Endothelial cell (in vitro differentiated cells): ENCODE measurements at places on chromosomes 7 and 10.
A peak's percentile ranks its signal among the peaks of the same experiment; 100 is the strongest.

DNA sequence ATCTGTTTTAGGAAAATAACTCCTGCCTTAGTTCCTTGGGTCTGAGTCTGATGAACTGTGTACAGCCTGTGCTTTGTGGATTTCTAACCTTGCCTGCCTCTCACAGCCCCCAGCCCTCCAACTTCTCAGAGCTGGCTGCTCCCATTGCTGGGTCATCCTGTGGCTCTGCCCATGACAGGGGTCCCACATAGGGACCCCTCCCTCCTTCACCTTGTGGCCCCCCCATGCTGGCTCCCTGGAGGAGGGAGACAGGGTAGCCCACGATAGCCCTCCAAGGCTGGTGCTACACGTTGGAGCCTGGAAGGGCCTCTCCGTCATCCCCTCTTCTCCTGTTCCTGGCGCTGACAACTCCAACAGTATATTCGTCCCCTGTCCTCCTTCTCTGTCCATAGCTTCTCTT, 2.8 kb upstream of the DENND2A start:
- H3K36me3 ChIP-seq, result peaks cover 9% of the 10 kb centered on the region
- H3K4me3 ChIP-seq, result peak overlapping the region; percentile 64
- H3K27ac ChIP-seq, result no peak overlapping the region

DNA sequence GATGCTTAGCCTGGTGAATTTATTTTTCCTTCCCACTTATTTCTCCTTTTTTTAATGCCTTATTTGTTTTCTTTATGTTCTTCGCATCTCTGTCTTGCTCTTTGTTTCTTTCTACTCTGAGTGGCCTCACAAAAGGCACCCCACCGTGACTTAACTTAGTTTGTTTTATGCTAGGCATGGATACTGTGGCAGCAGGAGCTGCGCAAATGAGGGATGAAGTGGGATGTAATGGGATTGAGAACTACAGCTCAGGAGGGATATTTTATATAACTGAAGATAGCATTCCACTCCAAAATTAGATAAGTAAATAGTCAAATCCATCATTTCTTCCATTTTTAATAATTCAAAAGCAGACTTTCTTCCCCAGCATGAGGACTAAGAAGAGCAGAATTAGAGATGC, 1.7 kb upstream of the CACNA2D1 start:
- no peaks in the 10 kb centered on the region for H3K36me3 ChIP-seq
- no peak for DNase-seq
- peaks cover 6% of the 10 kb centered on the region for H3K27me3 ChIP-seq
- no peak overlapping the region for H3K27ac ChIP-seq

DNA sequence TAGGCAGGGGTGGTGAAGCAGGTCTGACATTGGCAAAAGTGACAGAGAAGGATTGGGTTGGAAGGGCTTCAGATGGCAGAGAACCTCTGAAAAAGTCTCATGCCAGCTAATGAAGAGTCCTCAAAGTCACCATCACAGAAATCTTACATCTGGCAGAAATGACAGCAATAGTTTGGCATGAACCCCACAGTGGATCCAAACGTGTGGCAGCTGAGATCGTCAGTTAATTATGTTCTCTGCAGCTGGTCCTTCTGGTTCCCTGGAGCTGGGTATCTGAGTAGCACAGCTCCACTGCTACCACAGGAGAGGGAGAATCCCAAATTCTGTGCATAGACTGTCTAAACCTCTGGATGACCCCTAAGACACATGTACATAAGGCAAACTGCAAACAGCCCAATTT, 73.4 kb downstream of the ALOX5 start:
- H3K4me1 ChIP-seq, result no peaks in the 10 kb centered on the region
- DNase-seq, result no peak
- H3K27ac ChIP-seq, result no peak overlapping the region

GRCh38 chr7:44884621-44885393, 523 bp downstream of the PURB start:
- H3K36me3 ChIP-seq, result peaks cover 8% of the 10 kb centered on the region
- H3K27ac ChIP-seq, result peak overlapping the region; percentile 88
- H3K4me1 ChIP-seq, result peaks cover 31% of the 10 kb centered on the region
- peak; percentile 53 for DNase-seq
- peaks cover 14% of the 10 kb centered on the region for H3K27me3 ChIP-seq

DNA sequence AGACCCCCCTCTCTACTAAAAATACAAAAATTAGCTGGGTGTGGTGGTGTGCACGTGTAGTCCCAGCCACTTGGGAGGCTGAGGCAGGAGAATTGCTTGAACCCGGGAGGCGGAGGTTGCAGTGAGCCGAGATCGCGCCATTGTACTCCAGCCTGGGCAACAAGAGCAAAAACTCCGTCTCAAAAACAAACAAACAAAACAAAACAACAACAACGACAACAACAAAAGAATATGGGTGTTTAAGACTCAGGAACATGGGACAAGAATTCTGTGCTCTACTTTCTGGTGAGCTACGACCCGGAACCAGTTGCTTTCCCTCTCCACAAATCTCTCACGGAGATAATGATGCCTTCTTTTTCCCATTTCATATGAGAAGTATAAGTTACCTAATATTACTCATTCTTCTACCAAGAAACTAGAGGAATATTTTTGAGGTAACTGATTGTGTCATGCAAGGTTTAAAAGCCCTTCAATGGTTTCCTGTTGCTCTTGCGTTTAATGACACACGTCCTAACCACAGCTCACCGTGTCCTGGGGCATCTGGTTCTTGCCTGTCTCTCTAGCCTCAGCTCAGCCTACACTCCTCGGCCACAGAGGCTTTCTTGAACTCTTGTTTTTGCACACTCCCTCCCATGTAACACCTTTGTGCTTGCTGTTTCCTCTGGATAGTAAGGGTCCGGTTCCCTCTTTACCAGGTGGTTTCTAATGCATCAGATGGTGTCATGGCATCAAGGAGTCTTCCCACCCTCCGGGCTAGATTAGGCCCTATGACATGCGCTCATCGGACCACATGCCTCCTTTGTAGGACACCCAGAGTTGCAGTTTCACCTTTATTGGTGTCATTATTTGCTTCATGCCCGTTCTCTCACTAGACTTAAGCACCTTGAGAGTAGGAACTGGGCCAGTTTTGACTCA, 67.5 kb downstream of the PFKFB3 start:
- H3K27me3 ChIP-seq, result peaks cover 2% of the 10 kb centered on the region
- H3K4me1 ChIP-seq, result peaks cover 29% of the 10 kb centered on the region
- H3K36me3 ChIP-seq, result no peaks in the 10 kb centered on the region
- H3K4me3 ChIP-seq, result no peak overlapping the region
- peak overlapping the region; percentile 10 for H3K27ac ChIP-seq

DNA sequence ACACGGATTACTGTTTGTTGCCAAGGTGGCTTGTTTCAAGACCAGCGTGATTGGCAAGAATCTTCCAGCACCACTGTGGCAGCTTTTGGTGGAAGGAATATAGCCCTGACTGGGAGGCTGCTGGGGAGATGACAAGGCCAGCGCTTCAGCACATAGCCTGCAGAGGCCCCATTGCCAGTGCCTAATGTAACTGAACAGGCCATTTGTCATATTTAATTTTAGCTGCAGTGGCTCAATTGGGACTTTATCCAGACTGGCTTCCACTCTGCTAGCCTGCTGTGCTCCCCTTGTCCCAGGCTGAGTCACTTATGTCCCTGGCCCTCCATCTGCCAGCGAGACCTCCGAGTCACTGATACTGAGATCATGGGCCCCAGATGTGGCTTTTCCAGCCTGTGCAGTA, 483.1 kb downstream of the GALNT17 start:
- no peaks in the 10 kb centered on the region for H3K36me3 ChIP-seq
- no peak overlapping the region for H3K27ac ChIP-seq
- DNase-seq, result no peak
- H3K4me3 ChIP-seq, result no peak overlapping the region
- no peaks in the 10 kb centered on the region for H3K27me3 ChIP-seq
- H3K4me1 ChIP-seq, result peaks cover 4% of the 10 kb centered on the region

GRCh38 chr7:50838675-50839377, 56.1 kb upstream of the GRB10 start:
- no peaks in the 10 kb centered on the region for H3K36me3 ChIP-seq
- peaks cover 2% of the 10 kb centered on the region for H3K27me3 ChIP-seq
- DNase-seq, result no peak
- no peak overlapping the region for H3K27ac ChIP-seq
- H3K4me1 ChIP-seq, result no peaks in the 10 kb centered on the region

DNA sequence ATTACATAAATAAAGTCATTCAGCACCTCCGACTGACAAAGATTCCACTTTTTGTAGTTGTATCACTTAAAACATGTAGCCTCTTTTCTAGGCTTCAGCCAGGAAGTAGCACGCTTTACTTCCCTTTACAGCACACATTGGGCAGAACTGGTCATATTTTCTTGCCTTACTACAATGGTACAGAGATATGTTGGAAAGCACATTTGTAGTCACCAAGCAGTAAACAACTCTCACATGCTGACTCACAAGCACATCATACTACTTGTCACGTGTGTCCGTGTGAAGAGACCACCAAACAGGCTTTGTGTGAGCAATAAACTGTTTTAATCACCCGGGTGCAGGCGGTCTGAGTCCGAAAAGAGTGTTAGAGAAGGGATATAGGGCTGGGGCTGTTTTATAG, 1071.8 kb downstream of the DNAJB9 start:
- H3K4me1 ChIP-seq, result no peaks in the 10 kb centered on the region
- peaks cover 1% of the 10 kb centered on the region for H3K27me3 ChIP-seq
- H3K4me3 ChIP-seq, result no peak overlapping the region
- H3K27ac ChIP-seq, result no peak overlapping the region
- no peaks in the 10 kb centered on the region for H3K36me3 ChIP-seq

DNA sequence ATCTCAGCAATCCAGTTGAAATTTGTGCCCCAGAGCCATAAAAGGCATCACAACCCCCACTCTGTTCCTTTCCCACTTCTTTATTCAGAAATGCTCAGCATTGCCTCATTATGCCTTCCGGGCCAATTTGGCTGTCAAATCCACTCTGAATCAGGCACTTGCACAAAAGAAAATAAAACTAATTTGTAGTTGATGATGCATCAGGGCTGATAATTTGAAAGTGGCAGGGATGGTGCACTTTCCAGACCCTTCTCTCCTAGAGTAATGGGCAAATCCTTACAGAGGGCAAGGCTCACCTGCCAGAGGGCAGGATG, 147.9 kb upstream of the PDE1C start:
- no peak overlapping the region for H3K4me3 ChIP-seq
- H3K27me3 ChIP-seq, result no peaks in the 10 kb centered on the region
- H3K27ac ChIP-seq, result no peak overlapping the region
- no peaks in the 10 kb centered on the region for H3K4me1 ChIP-seq

GRCh38 chr10:62795762-62796161, 8.8 kb upstream of the ADO start:
- no peak overlapping the region for H3K4me3 ChIP-seq
- H3K27me3 ChIP-seq, result peaks cover 1% of the 10 kb centered on the region
- no peaks in the 10 kb centered on the region for H3K36me3 ChIP-seq
- H3K4me1 ChIP-seq, result peaks cover 6% of the 10 kb centered on the region
- no peak overlapping the region for H3K27ac ChIP-seq

- DNase-seq, result no peak
- H3K27ac ChIP-seq, result no peak overlapping the region
- H3K27me3 ChIP-seq, result peaks cover 1% of the 10 kb centered on the region
- H3K4me1 ChIP-seq, result no peaks in the 10 kb centered on the region
- H3K4me3 ChIP-seq, result no peak overlapping the region
- H3K36me3 ChIP-seq, result no peaks in the 10 kb centered on the region
Observed at GRCh38 chr7:80848841-80849240, 70.0 kb downstream of the SEMA3C start.

DNA sequence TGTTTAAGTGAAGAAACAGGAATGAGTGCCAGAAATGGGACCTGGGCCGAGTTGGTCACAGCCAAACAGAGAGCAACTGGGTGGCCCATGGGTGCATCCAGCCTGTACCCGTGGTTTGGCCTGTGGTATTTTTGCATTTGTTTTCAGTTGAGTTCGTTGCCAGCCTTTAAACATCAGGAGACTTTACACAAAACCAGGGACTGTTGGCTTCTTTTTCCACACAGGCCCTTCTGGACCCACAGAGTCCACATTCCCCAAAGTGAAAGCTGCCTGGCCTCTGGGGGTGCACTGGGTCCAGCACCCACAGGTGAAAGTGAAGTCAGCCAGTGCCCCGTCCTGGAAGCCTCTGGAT, 54.1 kb upstream of the TNS3 start:
- H3K27me3 ChIP-seq, result peaks cover 10% of the 10 kb centered on the region
- no peak overlapping the region for H3K4me3 ChIP-seq
- no peak overlapping the region for H3K27ac ChIP-seq
- no peak for DNase-seq
- H3K4me1 ChIP-seq, result peaks cover 23% of the 10 kb centered on the region

DNA sequence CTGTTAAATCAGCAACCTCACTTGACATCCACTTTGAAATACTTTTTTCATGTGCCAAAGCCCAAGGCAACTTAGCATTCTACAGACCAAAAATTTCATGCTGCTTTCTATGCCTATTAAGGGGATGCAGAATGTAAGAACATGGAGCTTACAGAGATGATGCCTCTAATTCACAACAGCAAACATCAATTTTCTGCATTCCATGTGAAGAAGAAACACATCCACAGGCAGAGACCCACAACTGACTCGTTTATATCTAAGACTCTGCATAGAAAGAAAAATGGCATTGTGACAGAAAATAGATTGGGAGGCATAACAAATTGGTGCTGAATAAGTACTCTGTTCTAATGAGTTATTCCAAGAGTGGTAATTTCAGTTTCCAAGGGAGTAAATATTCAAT, 107.6 kb downstream of the SGMS1 start:
- H3K36me3 ChIP-seq, result no peaks in the 10 kb centered on the region
- no peak overlapping the region for H3K4me3 ChIP-seq
- no peak overlapping the region for H3K27ac ChIP-seq
- no peak for DNase-seq
- peaks cover 3% of the 10 kb centered on the region for H3K27me3 ChIP-seq

GRCh38 chr7:107891636-107892366, 818 bp downstream of the DLD start:
- H3K27me3 ChIP-seq, result peaks cover 7% of the 10 kb centered on the region
- H3K4me3 ChIP-seq, result peak overlapping the region; percentile 100
- H3K36me3 ChIP-seq, result peaks cover 17% of the 10 kb centered on the region
- DNase-seq, result no peak
- peaks cover 22% of the 10 kb centered on the region for H3K4me1 ChIP-seq

DNA sequence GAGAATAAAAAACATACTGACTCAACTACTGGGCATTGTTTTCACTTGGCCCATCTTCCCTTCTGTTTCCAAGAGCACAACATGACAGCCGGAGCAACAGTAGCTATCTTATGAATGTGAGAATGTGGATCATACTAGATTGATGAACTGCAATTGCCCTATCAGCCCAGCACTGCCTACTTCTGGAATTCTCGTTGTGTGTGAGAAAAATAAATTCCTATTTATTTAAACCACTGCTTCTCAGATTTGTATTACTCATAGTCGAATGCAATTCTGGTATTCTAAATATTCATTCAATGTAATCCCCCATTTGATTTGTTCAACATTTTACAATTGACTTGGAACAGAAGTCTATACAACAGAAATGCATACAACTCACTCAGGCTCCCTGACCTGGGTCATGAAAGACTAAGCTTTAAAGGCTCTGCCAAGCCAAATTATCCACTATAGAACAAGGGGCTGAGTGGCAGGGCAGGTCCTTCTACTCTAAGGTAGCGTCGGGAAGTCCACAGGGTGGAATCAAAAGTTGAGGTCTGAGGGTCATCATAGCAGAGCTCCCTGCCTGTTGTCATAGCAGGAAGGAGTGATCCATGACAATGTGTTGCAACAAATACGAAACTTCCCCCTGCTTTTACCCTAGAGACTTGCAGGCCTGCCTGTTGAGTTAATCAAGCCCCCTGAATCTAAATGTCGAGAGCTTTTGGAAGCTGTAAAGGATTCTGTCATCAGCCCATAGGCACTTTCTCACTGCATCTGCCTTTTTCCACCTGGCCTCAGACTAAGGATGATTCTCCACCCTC, 12.4 kb upstream of the JAZF1 start:
- no peaks in the 10 kb centered on the region for H3K4me1 ChIP-seq
- no peaks in the 10 kb centered on the region for H3K36me3 ChIP-seq
- no peak overlapping the region for H3K27ac ChIP-seq
- no peaks in the 10 kb centered on the region for H3K27me3 ChIP-seq

GRCh38 chr7:70312336-70312735, 714.1 kb downstream of the AUTS2 start:
- peaks cover 7% of the 10 kb centered on the region for H3K27me3 ChIP-seq
- no peak overlapping the region for H3K27ac ChIP-seq
- H3K4me3 ChIP-seq, result no peak overlapping the region
- peaks cover 11% of the 10 kb centered on the region for H3K4me1 ChIP-seq
